ENCODE measurements at places on chromosomes 7 and 10. TPM values are rescaled to one million over a fixed set of nuclear protein-coding genes. Genes with fewer than 3 reads are reported as not detected.

SLC29A3 gene
- total RNA-seq, result 3.5 TPM

- no peaks in the 10 kb centered on the region for H3K4me1 ChIP-seq
- H3K4me3 ChIP-seq, result no peak overlapping the region
- DNase-seq, result no peak
- no peaks in the 10 kb centered on the region for H3K27me3 ChIP-seq
- H3K27ac ChIP-seq, result no peak overlapping the region
- H3K36me3 ChIP-seq, result no peaks in the 10 kb centered on the region
These were observed 63.8 kb upstream of the PPP1R9A start for GRCh38 chr7:94843553-94843952.

- H3K4me3 ChIP-seq, result no peak overlapping the region
- no peaks in the 10 kb centered on the region for H3K4me1 ChIP-seq
- no peak for DNase-seq
- H3K36me3 ChIP-seq, result peaks cover 12% of the 10 kb centered on the region
- H3K27me3 ChIP-seq, result no peaks in the 10 kb centered on the region
These were observed 9.6 kb downstream of the TRIM56 start for GRCh38 chr7:101094791-101095375.

- no peak overlapping the region for H3K4me3 ChIP-seq
- H3K36me3 ChIP-seq, result no peaks in the 10 kb centered on the region
- DNase-seq, result no peak
- H3K27me3 ChIP-seq, result no peaks in the 10 kb centered on the region
- no peaks in the 10 kb centered on the region for H3K4me1 ChIP-seq
These were observed 11.1 kb upstream of the TFEC start for GRCh38 chr7:116041615-116042014.

GRCh38 chr7:16026253-16027020 lies 340.0 kb upstream of the MEOX2 start:
- H3K27me3 ChIP-seq, result no peaks in the 10 kb centered on the region
- no peak overlapping the region for H3K4me3 ChIP-seq
- no peaks in the 10 kb centered on the region for H3K36me3 ChIP-seq
- H3K27ac ChIP-seq, result no peak overlapping the region

DNA sequence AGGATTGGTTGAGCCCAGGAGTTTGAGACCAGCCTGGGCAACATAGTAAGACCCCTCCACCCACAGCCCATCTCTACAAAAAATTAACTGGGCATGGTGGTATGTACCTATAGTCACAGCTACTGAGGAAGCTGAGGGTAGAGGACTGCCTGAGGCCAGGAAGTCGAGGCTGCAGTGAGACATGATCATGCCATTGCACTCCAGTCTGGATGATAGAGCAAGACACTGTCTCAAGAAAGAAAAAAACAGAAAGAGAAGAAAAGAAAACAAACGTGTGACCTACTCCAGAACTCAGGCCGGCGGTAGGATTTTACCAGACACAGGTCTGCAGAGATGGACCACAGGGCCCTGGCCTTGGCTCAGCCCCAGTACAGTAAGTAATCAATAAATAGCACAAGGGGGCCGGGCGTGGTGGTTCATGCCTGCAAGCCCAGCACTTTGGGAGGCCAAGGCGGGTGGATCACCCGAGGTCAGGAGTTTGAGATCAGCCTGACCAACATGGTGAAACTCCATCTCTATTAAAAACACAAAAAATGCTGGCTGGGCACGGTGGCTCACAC lies 35.4 kb upstream of the TNRC18 start:
- no peaks in the 10 kb centered on the region for H3K36me3 ChIP-seq
- H3K27ac ChIP-seq, result no peak overlapping the region
- no peaks in the 10 kb centered on the region for H3K27me3 ChIP-seq
- DNase-seq, result no peak
- no peak overlapping the region for H3K4me3 ChIP-seq

GRCh38 chr10:45075826-45076380 lies 75.2 kb downstream of the ZNF22 start:
- no peak overlapping the region for H3K4me3 ChIP-seq
- DNase-seq, result no peak
- no peaks in the 10 kb centered on the region for H3K36me3 ChIP-seq
- H3K4me1 ChIP-seq, result no peaks in the 10 kb centered on the region

- H3K4me1 ChIP-seq, result peaks cover 25% of the 10 kb centered on the region
- no peaks in the 10 kb centered on the region for H3K27me3 ChIP-seq
- no peak for DNase-seq
- no peaks in the 10 kb centered on the region for H3K36me3 ChIP-seq
- H3K4me3 ChIP-seq, result peak overlapping the region; percentile 1
These were observed 252.4 kb downstream of the DIP2C start for GRCh38 chr10:436911-437665.

- H3K36me3 ChIP-seq, result no peaks in the 10 kb centered on the region
- H3K4me3 ChIP-seq, result no peak overlapping the region
- no peak overlapping the region for H3K27ac ChIP-seq
- no peaks in the 10 kb centered on the region for H3K27me3 ChIP-seq
These were observed 114.3 kb upstream of the ODAD2 start for GRCh38 chr10:28113202-28113601.

Measured in naive thymus-derived CD4-positive, alpha-beta T cell (primary cell).